Right lobe of liver (tissue), 6 donors: ENCODE measurements at places on chromosomes 6 and 20. TPM values are rescaled to one million over a fixed set of nuclear protein-coding genes. Genes with fewer than 3 reads are reported as not detected.

WTAP gene
- total RNA-seq = 64.3 TPM

DNA sequence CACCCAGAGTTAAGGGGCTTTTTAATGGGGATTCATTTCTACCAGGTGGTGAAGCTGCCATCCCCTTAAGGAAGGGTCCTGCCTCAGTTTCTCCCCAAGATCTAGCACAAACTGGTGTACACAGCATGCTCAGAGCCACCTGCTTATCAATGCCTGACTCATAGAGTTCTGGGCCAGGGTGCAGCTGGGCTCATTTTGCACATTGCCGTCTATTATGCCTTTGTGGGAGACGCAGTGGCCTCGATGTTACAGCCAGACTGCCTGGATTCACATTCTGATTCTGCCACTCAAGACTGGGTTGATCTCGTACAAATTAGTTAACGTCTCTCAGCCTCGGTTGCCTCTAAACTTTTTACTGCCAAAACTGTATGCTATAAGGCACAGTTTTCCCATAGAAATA, 365.7 kb downstream of the ZFAND3 start:
- H3K4me3 ChIP-seq = no peak overlapping the region
- no peaks in the 10 kb centered on the region for H3K36me3 ChIP-seq
- peak; percentile 19 for DNase-seq
- no peaks in the 10 kb centered on the region for H3K27me3 ChIP-seq

- DNase-seq = no peak
- H3K36me3 ChIP-seq = no peaks in the 10 kb centered on the region
- no peak overlapping the region for H3K27ac ChIP-seq
- no peaks in the 10 kb centered on the region for H3K27me3 ChIP-seq
- no peak overlapping the region for H3K4me3 ChIP-seq
These were observed 11.8 kb upstream of the SNRPC start for GRCh38 chr6:34745277-34746103.

DNA sequence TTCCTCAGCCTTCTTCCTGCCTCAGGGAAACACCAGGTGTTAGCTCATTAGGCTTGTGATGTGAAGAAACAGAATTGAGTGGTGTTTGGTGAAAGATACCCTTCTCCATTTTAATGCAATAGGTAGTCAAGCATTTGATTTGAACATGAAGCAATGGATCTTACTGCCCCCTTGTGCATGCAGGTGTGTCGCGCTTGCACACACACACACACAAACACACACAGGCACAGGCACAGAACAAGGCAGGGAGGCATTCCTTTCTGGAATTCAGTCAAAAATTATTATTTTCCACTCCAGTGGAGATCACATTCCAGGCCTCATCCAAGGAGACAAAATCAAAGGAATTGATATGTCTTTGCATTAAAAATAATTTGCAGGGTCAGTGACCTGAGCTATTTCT, 667.0 kb upstream of the MARCKS start:
- H3K4me3 ChIP-seq = no peak overlapping the region
- no peaks in the 10 kb centered on the region for H3K36me3 ChIP-seq
- no peak for DNase-seq
- no peak overlapping the region for H3K27ac ChIP-seq
- no peaks in the 10 kb centered on the region for H3K4me1 ChIP-seq
- H3K27me3 ChIP-seq = no peaks in the 10 kb centered on the region

DNA sequence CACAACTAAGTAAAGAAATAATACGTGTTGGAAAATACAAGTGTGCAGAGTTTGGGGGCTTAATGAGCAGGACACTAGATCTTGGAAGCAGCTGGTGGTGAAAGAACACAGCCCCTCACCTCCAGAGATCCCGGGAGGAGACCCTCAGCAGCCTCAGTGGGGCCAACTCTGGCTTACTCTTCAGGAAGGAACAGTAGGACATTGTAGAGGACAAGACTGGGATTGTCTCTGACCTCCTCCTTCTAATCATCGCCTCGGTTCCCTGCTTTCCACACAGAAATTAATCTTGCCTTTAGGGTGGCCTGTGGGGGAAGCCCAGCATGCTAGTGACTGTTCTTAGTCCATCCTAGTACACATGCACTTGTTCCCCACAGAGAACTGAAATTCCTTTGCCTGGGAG, 130.7 kb downstream of the AKAP7 start:
- no peak overlapping the region for H3K27ac ChIP-seq
- no peak overlapping the region for H3K4me3 ChIP-seq
- H3K27me3 ChIP-seq = no peaks in the 10 kb centered on the region
- no peaks in the 10 kb centered on the region for H3K4me1 ChIP-seq
- no peak for DNase-seq
- no peaks in the 10 kb centered on the region for H3K36me3 ChIP-seq

DNA sequence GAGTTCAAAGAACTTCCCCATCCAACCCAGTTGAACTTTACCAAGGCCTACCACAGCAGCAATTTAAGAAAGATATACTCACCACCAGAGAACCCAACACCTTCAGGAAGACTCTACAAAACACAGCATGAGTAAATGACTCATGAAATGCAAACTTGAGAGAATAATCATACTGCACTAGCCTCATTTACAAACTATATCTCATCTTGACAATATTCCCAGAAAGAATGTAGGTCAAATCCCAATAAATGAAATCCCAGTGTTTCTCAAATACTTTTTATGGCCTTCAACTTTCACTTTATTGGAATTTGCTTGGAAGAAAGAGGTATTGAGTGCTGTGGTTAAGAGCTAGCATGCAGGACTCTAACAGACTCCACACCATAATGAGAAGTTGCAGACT, 60.0 kb downstream of the FYN start:
- no peaks in the 10 kb centered on the region for H3K27me3 ChIP-seq
- no peak overlapping the region for H3K4me3 ChIP-seq
- no peaks in the 10 kb centered on the region for H3K4me1 ChIP-seq
- DNase-seq = no peak
- no peaks in the 10 kb centered on the region for H3K36me3 ChIP-seq
